ENCODE measurements at places on chromosomes 16 and 17. TPM values are rescaled to one million over a fixed set of nuclear protein-coding genes. Genes with fewer than 3 reads are reported as not detected.

DNA sequence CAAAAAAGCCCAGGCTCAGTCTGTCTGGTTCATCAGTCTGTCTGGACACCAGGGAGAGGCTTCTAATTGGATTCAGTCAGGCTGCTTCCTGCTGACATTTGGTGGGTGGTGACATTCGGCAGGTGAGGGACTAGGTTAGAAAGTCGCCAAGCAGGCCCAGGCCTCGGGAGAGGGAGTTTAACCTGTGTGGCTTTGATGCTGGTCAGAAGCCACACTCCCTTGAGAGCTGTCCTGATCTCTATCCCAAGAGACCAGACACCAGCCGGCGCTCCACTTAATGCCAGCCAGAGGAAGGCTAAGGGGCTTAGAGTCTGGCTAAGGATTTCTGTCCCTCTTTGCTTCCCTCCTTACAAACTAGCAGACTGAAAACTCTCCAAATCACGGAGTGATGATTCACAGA is 135.0 kb downstream of the GSG1L start:
- no peak for DNase-seq

- no peak for DNase-seq
These were observed 23.4 kb upstream of the LITAF start for GRCh38 chr16:11610121-11610505.

- no peak for DNase-seq
These were observed 265.8 kb upstream of the ELAC2 start for GRCh38 chr17:13283606-13284005.

- DNase-seq: no peak
These were observed 30.8 kb upstream of the DYNLL2 start for GRCh38 chr17:58052407-58052806.

DNA sequence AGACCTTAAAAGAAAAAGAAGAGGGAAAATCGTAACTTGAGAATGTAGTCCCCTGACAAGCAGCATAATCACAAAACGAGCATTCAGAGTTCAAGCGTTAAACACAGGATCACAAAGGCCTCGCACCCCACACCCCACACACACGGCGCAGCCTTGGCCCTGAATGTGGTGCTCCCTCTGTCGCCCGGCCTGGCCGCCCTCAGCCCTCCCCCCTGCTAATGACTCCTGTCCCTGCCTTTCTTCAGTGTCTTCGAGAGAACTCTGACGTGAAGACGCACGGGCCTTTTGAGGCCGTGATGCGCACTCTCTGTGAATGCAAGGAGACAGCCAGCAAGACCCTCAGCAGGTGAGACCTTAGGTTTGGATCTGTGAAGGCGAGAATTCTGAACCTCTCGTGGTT is 47.5 kb upstream of the ENDOV start:
- DNase-seq: no peak

GRCh38 chr16:73060892-73061490 is 13.1 kb upstream of the ZFHX3 start:
- DNase-seq: no peak

GRCh38 chr16:2713985-2714774 is 5.8 kb downstream of the PRSS27 start:
- no peak for DNase-seq

DNA sequence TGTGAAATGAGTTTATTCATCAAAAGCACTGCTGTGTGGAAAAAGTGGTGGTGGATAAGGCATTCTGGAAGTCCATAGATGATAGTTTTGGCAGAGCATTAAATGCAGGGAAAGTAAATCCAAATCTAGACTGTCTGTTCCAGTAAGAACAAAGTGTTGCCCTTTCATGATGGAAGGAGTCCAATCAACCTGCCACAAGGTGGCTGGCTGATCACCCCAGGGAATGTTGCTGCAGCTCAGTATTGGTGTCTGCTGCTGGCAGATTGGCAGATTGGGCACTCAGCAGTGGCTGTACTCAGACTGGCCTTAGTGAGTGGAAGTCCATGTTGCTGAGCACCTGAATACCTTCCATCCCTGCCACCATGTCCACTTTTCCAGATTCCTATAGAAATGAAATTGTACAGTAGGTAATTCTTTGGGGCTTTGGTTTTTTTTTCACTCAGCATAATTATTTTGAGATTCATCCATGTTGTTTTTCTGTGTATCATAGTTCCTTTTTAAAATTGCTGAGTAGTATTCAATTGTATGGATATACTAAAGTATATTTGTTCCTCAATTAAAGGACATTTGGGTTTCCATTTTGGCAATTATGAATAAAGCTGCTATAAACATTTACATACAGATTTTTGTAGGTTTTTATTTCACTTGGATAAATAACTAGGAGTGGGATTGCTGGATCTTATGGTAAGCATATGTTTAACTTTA is 14.3 kb downstream of the DYNLL2 start:
- no peak for DNase-seq

DNA sequence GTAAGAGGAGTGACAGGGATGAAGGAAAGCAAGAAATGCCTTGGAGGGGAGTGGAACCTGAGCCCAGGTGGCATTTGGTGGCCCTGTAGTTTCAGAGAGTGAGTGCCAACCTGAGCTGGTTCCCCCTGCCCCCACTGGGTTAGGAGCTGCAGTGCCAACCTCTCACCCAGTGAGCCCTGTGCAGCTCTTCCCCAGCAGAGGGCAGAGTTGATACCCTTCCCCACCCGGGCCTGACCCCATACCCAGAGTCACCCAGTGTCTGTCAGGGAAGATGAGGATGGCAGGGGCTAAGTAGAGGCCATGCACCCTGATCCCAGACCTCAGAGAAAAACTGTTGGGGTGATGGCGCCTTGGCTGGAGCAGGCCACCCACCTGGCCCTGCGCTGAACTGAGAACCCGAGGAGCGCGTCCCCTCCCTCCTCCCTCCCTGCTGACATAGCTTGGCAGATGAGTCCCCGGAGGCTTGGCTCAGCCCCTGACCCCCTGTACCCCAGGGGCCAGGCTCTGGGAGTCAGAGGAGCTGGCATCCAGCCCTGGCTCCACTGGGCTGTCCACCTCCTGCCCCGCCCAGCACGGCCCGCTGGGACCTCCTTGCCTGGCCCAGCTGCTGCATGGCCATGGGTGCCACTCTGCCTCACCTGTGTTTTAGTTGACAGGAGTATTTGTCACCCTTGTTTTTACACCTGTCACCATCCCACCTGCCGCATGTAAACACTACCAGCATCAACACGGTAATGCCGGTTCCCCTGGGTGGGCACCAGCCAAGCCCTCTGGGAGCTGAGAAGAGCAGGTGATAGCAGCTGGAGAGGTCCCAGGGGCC is 113.9 kb downstream of the AMFR start:
- no peak for DNase-seq

- no peak for DNase-seq
These were observed 283.1 kb upstream of the TNRC6C start for GRCh38 chr17:77675411-77675810.

DNA sequence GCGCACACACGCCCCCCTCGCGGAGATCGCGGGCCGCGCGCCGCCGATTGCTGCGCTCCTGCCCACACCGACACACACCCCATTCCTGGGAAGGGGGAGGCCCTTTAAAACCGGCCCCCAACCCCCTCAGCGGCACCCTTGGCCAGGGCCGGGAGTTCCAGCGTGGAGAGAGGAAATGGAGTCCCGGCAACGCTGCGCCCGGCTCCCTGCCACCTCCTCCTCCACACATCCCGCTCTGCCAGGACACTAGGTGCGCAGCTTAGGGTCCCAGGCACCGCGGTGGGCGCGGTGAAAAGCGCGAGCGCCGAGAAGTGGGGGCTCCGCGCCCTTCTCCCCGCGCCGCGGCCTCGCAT is 397 bp downstream of the CDC42EP4 start:
- no peak for DNase-seq

GRCh38 chr16:78425891-78426510 is 326.5 kb downstream of the WWOX start:
- no peak for DNase-seq

- peak; percentile 47 for DNase-seq
These were observed 13.2 kb downstream of the IL4R start for GRCh38 chr16:27326738-27327585.

DNA sequence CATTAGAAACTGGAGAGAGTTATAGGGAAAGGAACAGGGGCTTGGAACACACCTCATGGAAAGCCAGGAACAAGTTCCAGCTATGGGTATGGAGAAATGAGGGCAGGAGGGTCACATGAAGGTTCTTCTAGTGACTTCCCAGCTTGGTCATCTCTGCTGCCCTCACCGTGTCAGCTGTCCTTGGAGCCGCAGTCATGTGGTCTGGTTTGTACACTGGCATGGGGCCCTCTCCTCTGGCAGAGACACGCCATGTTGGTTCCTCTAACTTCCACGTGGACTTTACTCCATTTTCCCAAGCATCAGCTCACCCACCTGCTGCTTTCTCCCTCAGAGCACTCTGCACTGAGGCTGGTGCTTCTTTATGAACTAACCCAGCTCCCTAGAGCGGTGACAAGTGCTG is 26.3 kb downstream of the MPG start:
- no peak for DNase-seq

DNA sequence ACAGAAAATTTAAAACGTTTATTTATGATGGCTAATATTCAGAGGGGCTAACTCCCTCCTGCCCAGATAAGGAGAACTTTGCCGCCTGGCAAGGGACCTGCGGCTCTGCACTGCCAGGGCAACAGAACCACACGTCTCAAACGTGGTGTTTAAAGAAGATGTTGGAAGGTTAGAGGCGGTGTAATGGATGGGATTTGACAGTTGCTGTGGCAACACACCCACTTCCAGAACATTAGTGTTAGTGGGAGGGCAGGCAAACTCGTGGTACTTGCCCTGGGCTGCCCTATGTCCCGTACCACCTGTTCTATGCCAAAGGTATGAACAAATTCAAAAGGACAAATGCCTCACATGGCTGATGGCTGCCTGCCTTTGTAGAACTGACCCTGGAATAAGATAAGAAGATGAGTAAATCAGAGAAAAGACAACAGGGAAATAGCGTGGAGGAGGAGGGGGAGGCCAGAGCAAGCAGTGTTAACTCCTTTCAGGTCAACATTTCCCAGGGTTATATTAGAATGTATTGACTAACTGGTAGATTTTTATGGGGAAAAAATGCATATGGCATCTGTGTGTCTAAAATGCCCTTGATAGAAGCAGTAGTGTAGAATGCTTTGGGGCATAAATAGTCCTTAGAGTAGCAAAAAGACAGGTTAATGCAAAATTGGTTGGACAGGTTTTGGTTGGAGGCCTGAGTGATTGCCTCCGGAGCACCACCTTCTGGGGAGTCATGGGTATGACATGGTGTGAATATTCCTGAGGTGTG is 30.8 kb downstream of the HLF start:
- DNase-seq: peak; percentile 56

GRCh38 chr16:49639739-49640431 is 216.0 kb downstream of the ZNF423 start:
- DNase-seq: no peak

DNA sequence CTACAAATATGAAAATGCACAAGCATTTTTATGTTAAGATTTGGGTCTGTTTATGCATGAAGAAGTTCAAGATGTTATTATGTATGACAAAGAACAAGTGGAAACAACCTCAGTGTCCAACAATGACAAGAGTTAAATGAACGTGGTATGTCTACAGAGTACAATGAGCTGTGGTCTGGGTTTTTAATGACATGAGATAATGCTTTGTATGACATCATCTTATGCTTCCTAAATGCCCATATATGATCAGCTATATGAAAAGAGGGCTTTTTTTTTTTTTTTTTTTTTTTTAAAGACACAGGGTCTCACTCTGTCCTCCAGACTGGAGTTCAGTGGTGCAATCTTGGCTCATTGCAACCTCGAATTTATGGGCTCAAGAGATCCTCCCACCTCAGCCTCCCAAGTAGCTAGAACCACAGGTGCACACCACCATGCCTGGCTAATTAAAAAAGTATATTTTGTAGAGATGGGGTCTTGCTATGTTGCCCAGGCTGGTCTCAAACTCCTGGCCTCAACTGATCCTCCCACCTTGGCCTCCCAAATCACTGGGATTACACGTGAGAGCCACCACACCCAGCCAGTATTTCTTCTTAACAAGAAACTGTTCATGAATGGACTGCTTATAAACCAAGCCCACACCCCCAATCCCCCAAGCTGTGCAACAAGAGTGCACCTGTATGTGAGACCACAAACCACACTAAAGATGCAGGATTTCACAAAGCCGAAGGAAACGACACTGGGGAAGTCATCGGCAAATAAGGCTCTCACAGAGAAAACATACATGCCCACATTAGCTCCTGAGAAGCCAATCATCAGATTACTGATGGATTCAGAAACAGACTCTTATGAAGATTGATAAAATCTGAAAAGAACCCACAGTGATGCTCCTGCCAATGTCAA is 114.5 kb downstream of the CPPED1 start:
- DNase-seq: no peak

DNA sequence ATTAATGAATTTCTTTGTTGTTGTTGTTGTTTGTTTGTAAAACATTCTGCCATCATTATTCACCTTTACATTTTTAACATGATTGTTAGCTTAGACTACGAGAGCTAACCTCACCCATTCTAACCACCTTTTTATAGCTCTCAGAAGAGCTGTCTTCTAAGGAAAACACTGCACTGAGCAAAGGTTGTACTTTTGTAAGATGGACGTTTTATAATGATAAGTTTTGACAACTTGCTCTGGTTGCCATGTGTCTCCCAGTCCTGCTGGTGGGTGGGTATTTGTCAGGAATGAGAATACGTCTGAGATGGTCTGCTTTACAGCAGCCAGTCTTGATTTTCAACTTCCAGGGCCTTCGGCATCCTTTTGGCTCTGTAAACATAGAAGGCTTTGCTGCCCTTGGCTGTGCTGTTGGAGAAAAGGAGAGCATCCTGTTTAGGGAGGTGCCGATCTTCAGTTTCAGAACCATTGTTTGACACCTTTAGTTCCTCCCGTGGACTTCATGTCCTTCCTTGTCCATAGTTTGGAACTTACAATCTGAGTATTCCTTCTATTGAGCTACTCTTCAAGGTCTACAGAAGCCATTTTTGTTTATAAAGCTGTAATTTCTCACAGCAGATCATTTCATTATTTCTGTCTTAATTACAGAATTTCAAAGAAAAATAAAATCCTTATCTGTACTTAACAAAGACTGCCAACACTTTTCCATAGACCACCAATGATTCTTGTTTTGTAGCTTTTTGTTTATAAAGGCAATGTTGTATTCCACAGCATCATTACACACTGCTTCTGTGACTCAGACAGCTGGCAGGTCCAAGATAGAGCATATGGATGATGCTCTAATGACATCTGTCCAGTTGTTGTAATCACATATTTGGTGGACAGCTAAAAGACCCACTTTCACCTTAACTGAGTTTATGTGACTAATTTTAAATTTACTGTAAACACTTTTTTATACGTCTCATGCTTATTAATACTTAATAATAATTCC is 270.1 kb upstream of the TBX2 start:
- DNase-seq: no peak

CCL17 gene
- polyA plus RNA-seq: not detected

KRTAP2-3 gene
- not detected for polyA plus RNA-seq

CACNG3 gene
- not detected for polyA plus RNA-seq

TMC5 gene
- polyA plus RNA-seq: 3.1 TPM

NGFR gene
- 59.4 TPM for polyA plus RNA-seq

CD300E gene
- polyA plus RNA-seq: 0.13 TPM

CCL3 gene
- 6.2 TPM for polyA plus RNA-seq

ESRP2 gene
- polyA plus RNA-seq: not detected

DPEP2 gene
- 0.91 TPM for polyA plus RNA-seq

KRT17 gene
- 0.47 TPM for polyA plus RNA-seq

MYH8 gene
- polyA plus RNA-seq: 3,790 TPM

SPN gene
- polyA plus RNA-seq: not detected

CLEC3A gene
- polyA plus RNA-seq: not detected

All from muscle of arm (tissue), 14 donors.